Endodermal cell (in vitro differentiated cells): ENCODE measurements at places on chromosomes 11 and 22. TPM values are rescaled to one million over a fixed set of nuclear protein-coding genes. Genes with fewer than 3 reads are reported as not detected.

Gene PTGDR2
- not detected in 2 replicates for total RNA-seq

- DNase-seq = peak; percentile 97
- no peaks in the 10 kb centered on the region for H3K27me3 ChIP-seq
- no peaks in the 10 kb centered on the region for H3K4me1 ChIP-seq
- H3K4me3 ChIP-seq = no peak overlapping the region
- no peaks in the 10 kb centered on the region for H3K36me3 ChIP-seq
These were observed 10.1 kb downstream of the CHST1 start for GRCh38 chr11:45655347-45655756.

GRCh38 chr11:130160498-130161155 lies 1.0 kb downstream of the ST14 start:
- peak; percentile 70 for DNase-seq
- H3K27ac ChIP-seq = no peak overlapping the region
- peak overlapping the region; percentile 70 for H3K4me3 ChIP-seq
- peaks cover 54% of the 10 kb centered on the region for H3K27me3 ChIP-seq
- no peaks in the 10 kb centered on the region for H3K36me3 ChIP-seq
- H3K4me1 ChIP-seq = peaks cover 3% of the 10 kb centered on the region

- no peaks in the 10 kb centered on the region for H3K27me3 ChIP-seq
- H3K4me3 ChIP-seq = no peak overlapping the region
- peaks cover 17% of the 10 kb centered on the region for H3K4me1 ChIP-seq
- DNase-seq = peak; percentile 95
- no peak overlapping the region for H3K27ac ChIP-seq
- no peaks in the 10 kb centered on the region for H3K36me3 ChIP-seq
These were observed 743.6 kb downstream of the ETS1 start for GRCh38 chr11:127843483-127844396.

DNA sequence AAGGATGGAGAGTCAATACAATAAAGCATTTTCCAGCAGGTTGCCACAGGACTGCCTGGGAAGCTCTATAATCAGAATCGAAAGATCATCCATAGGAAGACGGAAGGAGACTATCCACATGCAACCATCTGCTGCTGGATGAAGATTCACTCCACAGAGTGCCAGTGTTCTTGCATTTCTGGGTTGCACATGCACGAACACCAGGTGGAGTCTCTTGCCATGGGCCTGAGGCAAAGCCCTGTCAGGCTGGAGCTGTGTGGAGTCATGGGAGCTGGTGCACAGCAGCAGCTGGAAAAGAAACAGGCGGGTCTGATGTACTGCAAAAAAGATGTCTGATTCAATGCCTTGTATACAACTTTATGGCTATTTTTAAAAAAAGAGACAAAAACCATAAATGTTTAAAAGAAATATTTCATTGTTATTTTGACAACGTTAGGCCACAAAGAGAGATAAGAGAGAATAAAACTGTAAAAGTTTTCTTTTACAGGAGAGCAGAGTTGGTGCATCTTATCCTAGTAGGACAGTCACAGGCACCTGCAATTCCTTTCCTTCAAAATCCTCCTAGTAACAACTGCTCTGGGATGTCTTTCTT lies 12.9 kb upstream of the FAT3 start:
- no peaks in the 10 kb centered on the region for H3K36me3 ChIP-seq
- no peak overlapping the region for H3K4me3 ChIP-seq
- H3K27ac ChIP-seq = no peak overlapping the region
- DNase-seq = peak; percentile 75
- peaks cover 6% of the 10 kb centered on the region for H3K4me1 ChIP-seq
